Stimulated activated CD8-positive, alpha-beta memory T cell treated with anti-CD3 and anti-CD28 coated beads, Interleukin-7, amount 100 ng/mL, for 48 hours (primary cell): ENCODE measurements at places on chromosomes 12 and 14.

- DNase-seq = no peak
Observed at GRCh38 chr12:3928538-3929184, 55.5 kb upstream of the PARP11 start.

DNA sequence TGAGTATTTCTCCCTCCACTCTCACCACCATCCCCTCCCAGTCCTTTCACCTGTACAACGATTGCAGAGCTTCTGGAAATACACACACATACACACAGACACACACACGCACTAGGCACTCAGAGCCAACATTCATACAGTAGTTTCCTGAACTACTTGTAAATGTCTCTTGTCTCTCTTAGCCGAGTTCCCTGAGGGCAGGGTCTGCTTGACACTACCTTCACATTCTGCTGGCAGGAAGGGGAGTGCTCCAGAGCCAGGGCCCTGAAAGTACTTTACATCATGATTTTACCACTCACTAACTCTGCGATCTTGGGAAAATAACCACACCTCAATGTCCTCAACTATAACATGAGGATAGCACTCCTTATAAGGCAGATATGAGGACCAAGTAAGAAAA is 82.7 kb downstream of the GAS2L3 start:
- no peak for DNase-seq

DNA sequence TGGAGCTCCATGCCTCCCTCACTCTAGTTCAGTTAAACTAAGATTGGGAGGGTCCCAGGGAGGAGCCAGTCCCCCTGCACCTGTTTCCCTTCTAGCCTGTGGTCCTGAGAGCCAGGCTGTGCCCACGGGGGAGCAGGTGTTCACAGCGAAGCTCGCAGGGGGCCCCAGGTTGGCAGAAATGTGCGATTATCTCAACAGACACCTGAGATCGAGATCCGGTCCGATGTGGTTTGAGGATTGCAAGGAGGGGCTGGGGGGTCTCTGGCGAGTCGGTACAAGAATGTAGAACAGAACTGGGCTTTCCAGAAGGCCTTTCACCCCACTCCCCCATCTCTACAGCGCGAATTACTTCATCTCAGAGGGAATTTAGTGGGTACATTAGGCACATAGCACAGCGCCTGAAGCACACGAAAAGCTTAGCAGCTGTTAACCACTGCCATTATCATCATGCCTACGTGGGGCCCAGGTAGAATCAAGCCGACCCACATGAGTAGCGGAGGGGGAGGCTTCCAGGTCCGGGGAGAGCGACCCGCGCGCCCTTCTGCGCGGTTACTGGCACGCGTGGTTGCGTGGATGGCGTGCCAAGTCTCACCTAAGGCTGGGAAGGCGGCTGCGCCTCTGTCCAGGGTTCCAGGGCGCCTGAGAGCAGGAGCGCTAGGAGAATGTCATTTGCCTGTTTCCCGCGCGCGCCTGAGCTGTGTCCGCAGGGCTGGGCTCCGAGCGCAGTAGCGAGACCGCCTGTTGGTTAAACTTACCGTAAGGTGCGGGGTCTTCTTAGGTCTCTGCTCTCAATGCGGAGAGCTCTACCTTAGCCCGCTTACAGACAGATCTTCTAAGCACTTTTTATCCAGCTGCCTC is 1539.5 kb upstream of the TMEM132C start:
- no peak for DNase-seq

GRCh38 chr12:27810756-27811155 is 30.7 kb upstream of the MANSC4 start:
- DNase-seq = no peak

DNA sequence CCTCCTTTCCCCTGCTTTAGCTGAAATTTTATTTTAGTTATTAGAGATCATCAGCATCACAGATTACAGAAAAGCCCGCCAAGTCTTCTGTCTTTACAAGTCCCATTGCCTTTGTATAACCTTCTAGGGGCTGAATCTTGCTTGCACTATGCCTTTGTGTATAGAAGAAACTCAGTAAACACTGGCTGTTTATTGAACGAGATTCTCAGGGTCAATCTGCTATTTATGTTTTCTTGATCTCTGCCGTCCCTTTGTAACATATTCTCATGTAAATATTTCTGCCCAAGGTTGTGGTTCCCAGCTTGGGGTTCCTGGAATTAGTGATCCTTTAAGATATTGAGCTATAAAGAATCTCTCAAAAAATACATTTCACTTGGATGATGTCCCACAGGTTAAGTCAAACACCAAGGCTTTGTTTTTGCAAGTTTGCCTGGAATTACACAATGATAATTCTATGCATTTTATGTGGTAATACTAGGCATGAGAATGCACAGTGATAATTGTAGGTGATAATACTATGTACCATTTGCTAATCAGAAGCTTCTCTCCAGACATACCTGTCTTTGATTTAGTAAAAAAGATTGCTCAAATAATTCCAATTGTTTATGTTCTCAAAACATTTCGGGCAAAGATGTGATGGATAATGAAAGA is 40.6 kb upstream of the FGF6 start:
- DNase-seq = no peak

DNA sequence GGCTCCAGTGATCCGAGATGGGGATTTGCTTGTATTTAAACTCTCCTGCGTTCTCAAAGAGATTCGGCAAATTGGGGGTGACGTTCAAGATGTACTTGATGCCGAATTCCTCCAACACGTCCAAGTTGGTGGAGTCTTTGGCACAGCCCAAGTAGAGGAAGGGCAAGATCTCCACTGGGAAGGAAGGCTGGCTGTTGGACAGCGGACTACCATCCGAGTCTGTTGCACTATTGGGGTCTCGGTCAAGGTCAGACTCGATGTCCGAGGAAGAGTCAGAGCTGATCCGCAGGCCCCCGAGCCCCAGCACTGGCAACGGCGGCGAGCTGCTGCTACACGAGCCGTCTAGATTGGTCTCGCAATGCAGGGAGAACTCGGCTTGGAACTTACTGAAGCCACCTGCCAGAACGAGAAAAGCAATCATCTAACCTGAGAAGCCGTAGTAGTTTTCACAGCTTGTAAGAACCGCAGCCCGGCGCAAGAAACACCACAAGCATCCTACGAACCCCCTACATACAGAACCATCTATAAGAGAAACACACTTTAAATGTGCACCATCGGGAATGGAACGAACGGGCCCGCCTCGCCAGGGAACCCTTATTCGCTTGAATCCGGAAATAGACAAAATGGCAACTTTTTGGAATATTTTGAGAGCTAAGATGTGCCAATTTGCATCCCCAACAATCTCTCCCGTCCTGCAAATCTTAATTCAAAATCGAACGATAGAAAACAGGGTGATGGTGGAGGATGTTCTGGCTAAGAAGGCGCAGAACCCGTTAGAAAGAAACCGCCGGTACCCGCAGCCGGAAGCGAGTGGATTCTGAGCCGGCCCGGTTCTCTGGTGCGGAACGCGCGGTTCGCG is 1.4 kb downstream of the DUSP6 start:
- DNase-seq = no peak

DNA sequence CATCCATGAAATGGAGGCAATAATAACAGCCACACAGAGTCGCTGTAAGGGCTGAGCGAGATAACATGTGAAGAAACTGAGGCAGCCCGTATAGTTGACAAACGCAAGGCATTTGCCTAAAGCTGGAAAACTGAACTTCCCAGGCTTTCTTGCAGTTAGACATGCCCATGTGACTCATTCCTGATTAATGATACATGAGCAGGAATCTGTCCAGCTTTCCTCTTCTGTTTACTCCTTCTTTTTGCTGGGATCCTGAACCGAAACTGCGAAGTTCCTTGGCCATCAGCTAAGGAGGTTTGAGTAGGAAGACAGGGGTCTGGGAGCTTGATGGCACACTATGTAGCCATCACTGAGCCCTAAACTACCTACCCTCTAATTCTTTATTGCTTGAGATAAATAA is 52.2 kb downstream of the ST8SIA1 start:
- no peak for DNase-seq

- no peak for DNase-seq
Observed at GRCh38 chr14:73753124-73753886, 39.1 kb upstream of the PNMA1 start.

DNA sequence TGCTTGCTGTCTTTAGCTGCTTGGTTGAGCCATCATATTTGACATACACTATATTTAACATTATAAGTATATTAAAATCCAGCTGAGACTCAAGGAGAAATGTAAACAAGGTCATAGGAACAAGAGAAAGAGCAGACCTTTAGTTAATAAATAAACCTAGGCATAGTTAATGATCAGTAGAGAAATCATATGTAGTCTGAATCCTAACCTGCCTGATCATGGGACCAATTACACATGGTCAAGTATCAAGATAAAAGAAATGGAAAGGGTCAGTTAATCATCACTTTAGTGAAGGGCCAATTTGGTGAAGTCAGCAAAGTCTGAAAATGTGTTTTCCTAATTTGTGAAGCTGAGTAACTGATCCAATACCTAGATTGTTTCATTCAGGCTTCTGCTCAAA is 7.5 kb downstream of the RNF212B start:
- no peak for DNase-seq

- DNase-seq = no peak
Observed at GRCh38 chr12:66884091-66884490, 205.2 kb upstream of the GRIP1 start.

GRCh38 chr12:111277570-111277969 is 91.3 kb downstream of the PHETA1 start:
- no peak for DNase-seq

DNA sequence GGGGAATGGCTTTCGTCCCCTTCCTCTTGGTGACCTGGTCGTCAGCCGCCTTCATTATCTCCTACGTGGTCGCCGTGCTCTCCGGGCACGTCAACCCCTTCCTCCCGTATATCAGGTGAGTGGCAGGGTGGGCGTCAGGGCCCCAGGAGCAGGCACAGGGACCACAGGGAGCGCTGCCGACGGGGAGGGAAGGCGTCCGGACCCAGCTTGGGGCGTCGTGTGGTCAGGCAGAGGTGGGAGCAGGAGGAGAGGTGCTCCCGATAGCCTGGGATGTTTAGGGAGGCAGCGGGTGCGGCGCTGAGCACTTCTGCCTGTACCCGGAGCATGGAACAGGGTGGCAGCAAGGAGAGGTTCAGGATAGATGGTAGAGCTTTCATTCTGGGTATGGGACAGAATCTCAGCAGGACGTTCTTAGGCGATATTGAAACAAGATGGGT is 444 bp downstream of the DRAM1 start:
- DNase-seq = no peak

GRCh38 chr12:53972722-53973235 is at the start of gene HOXC11:
Gene HOXC11, plus strand, starts transcription at chr12:53973126. Its CDS starts 116 bp downstream, at chr12:53973242.
- no peak for DNase-seq

- no peak for DNase-seq
Observed at GRCh38 chr14:102097441-102098135, 10.7 kb upstream of the HSP90AA1 start.

DNA sequence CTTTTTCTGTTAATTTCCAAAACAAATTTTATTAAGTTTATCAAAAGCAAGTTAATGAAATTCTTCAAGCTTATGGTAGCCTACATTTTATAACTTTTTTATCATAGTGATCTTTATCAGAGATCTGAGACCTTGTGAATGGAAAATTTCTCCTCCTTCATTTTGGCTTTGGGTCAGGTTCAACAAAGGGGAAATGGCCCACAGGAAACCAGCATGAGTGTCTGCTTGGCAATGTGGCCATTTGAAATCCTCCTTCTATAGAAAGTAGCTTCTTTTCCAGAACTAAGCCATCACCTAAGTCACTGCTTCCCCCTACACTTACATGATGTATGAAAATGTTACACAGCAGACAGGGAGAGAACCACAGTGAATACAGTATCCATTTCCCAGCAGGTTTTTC is 1.6 kb downstream of the RHOJ start:
- DNase-seq = no peak

DNA sequence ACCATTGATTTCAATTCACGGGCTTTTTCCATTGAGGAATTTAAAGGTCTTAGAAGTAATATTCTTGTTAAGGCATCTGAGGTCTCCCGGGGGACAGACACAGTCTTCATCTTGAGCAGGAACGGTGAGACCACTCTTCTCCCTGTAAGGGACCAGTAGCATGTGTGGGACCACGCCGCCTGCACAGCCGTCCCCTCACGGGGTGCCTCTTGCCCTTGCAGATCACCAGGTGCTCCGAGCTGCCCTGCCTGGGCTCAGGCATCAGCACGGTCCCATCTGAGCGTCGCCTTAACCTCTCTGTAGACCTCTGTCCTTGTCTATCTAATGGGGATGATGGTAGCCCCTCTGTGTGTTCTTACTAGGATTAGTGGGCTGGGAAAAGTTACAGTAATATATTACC is 74.1 kb downstream of the PPP2R5C start:
- DNase-seq = no peak

GRCh38 chr14:54098536-54098935 is 141.9 kb upstream of the BMP4 start:
- DNase-seq = no peak

GRCh38 chr14:60210703-60211102 is 38.3 kb upstream of the PPM1A start:
- DNase-seq = no peak

GRCh38 chr12:108700833-108701541 is 30.3 kb downstream of the CORO1C start:
- DNase-seq = no peak

- DNase-seq = no peak
Observed at GRCh38 chr12:79686171-79686570, 4.6 kb downstream of the PAWR start.

DNA sequence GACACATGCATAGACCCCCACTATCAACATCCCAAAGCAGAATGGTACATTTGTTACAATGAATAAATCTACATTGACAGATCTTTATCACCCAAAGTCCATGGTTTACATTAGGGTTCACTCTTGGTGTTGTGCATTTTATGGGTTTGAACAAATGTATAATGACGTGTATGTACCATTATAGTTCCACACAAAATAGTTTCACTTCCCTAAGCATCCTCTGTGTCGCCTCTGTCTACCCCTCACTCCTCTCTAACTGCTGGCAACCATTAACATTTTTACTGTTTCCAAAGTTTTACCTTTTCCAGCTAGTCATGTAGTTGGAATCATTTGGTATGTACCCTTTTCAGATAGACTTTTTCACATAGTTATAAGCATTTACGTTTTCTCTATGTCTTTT is 69.5 kb upstream of the LMO3 start:
- DNase-seq = no peak

GRCh38 chr12:122862872-122863701 is 27.8 kb downstream of the HIP1R start:
- DNase-seq = no peak

- no peak for DNase-seq
Observed at GRCh38 chr12:3107071-3107583, 29.9 kb downstream of the TSPAN9 start.

GRCh38 chr14:102733326-102733725 is 43.9 kb upstream of the TRAF3 start:
- DNase-seq = no peak

- DNase-seq = no peak
Observed at GRCh38 chr14:69495341-69495921, 10.9 kb downstream of the PLEKHD1 start.

DNA sequence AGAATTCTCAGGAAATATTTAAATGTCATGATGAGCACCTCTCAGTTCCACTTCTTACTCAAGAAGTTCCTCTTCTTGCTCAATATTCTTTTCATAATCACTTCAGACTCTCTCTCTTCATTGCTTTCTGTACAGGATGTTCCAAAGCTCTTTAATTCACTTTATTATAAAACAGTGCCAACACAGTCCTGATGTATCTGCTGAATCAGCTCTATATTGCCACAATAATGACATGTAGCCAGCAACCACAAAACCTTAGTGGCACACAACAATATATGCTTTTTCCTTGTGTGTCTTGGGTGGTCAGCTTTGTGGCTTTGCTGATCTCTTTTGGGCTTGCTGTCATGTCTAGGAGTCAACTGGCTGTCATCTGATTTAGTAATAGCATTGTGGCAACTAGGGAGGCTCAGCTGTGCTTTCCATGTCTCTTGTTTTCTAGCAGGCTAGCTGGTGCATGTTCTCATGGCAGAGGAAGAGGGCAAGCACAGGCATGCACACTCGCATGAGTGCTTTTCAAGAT is 52.8 kb upstream of the SLC2A13 start:
- no peak for DNase-seq

GRCh38 chr12:21183721-21184275 is 52.8 kb downstream of the SLCO1B1 start:
- DNase-seq = no peak
